ENCODE measurements at places on chromosomes 13 and 19. TPM values are rescaled to one million over a fixed set of nuclear protein-coding genes. Genes with fewer than 3 reads are reported as not detected.

Gene STAP2
- total RNA-seq = 2.1 TPM

Gene SBK2
- not detected for total RNA-seq

Gene RAB4B
- total RNA-seq = 8.5 TPM

Gene LPAR2
- 0.13 TPM for total RNA-seq

Gene C1QTNF9B
- not detected for total RNA-seq

Gene FEM1A
- 7.1 TPM for total RNA-seq

Gene ZNF177
- total RNA-seq = 1.5 TPM

Gene ZNF587B
- 20.8 TPM for total RNA-seq

Gene MYADM
- 16.4 TPM for total RNA-seq

Gene RRAS
- 44.3 TPM for total RNA-seq

Gene CCDC8
- total RNA-seq = 19.2 TPM

Gene KRTDAP
- total RNA-seq = not detected

Gene HRC
- total RNA-seq = 0.26 TPM

Gene COL4A2
- total RNA-seq = 358 TPM

Gene CYP4F12
- total RNA-seq = not detected

Gene C19orf67
- not detected for total RNA-seq

Gene SERPINE3
- not detected for total RNA-seq

Gene TJP3
- total RNA-seq = not detected

Gene OR10H5
- not detected for total RNA-seq

Gene ALKBH7
- 22.9 TPM for total RNA-seq

Gene ACER1
- not detected for total RNA-seq

Gene POU4F1
- not detected for total RNA-seq

Gene PRDX2
- 208 TPM for total RNA-seq

Gene IL11
- total RNA-seq = 1.1 TPM

Gene CYP4F11
- 0.37 TPM for total RNA-seq

Gene IGFL4
- total RNA-seq = 0.06 TPM

Gene ELOF1
- total RNA-seq = 23.4 TPM

Gene SLC1A5
- total RNA-seq = 30.6 TPM

Gene ITGBL1
- 634 TPM for total RNA-seq

Gene CCDC194
- total RNA-seq = 0.40 TPM

Gene KLK10
- not detected for total RNA-seq

Gene KIR2DL1
- total RNA-seq = not detected

Gene ACP7
- 0.12 TPM for total RNA-seq

Gene KIR2DL4
- total RNA-seq = not detected

Gene KLK6
- total RNA-seq = not detected

Gene TUBA3C
- total RNA-seq = not detected

Gene PRODH2
- total RNA-seq = not detected

Gene EDNRB
- total RNA-seq = 9.4 TPM

Gene ZNF234
- total RNA-seq = 16.6 TPM

Gene HSPB6
- total RNA-seq = 106 TPM

Gene GFY
- total RNA-seq = not detected

Gene GPC6
- total RNA-seq = 23.1 TPM

Gene MLNR
- total RNA-seq = not detected

Gene KPTN
- 4.2 TPM for total RNA-seq

Gene PLIN5
- not detected for total RNA-seq

Gene ZNF878
- total RNA-seq = 0.26 TPM

Gene PALM3
- total RNA-seq = 0.12 TPM

Gene IZUMO1
- not detected for total RNA-seq

Gene GAPDHS
- not detected for total RNA-seq

Gene KLK8
- not detected for total RNA-seq

Gene FFAR2
- total RNA-seq = not detected

Gene C19orf81
- 0.62 TPM for total RNA-seq

Gene TYROBP
- total RNA-seq = not detected

Gene PTGIR
- total RNA-seq = 62.9 TPM

Gene PSG1
- total RNA-seq = not detected

Gene CRB3
- not detected for total RNA-seq

Gene PAN3
- total RNA-seq = 11.0 TPM

Gene PRTN3
- not detected for total RNA-seq

Gene DPF1
- 1.5 TPM for total RNA-seq
